Stimulated activated CD4-positive, alpha-beta T cell treated with anti-CD3 and anti-CD28 coated beads, Interleukin-1b, Interleukin-23, amount 100 ng/mL, for 1 hour (primary cell): ENCODE measurements at places on chromosomes 7 and 10.

- DNase-seq, result no peak
These were observed 7.7 kb upstream of the CCDC172 start for GRCh38 chr10:116316503-116316902.

- DNase-seq, result no peak
These were observed 254.9 kb downstream of the SKAP2 start for GRCh38 chr7:26609532-26609931.

GRCh38 chr7:85897967-85898366 is 711.1 kb upstream of the SEMA3D start:
- no peak for DNase-seq

GRCh38 chr7:36512616-36513015 is 123.0 kb downstream of the ANLN start:
- DNase-seq, result no peak

GRCh38 chr7:73433924-73434700 is 534 bp downstream of the FZD9 start:
- no peak for DNase-seq

GRCh38 chr10:51700228-51700817 is 928 bp upstream of the CSTF2T start:
- DNase-seq, result no peak

- no peak for DNase-seq
These were observed 29.1 kb upstream of the CABCOCO1 start for GRCh38 chr10:61633665-61634064.

DNA sequence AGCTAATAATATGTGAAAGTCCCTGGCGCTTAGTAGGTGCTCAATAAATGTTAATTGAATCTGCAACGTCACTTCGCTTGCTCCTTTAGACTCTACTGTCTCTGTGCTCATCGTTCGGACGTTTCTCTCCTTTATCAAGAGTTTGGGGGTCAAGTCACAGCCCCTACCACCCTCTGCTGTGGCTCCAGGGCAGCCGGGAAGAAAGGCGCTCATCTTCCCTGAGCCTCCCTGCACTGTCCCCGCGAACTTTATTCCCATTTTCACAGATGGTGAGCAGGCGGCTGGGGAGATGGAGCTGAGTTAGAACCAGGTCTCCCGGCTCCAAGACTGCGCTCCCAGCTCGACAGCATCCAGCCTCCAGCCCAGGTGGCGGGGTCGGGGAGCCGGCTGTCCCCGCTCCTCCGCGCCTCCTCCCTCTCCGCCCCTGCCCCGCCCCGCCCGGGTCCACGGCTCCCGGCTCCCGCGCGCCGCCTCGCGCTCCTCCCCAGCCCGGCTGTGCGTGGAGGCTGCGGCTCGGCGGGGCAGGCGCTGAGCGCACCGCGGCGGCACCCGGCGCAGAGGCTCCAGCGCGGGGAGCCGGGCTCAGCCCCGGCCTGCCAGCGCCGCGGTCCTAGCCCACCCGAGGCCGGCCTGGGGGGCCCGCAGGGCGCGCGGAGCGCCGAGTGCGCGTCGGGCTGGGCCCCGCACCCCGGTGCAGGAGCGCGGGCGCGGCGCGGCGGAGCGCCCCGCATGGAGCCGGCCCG is at the start of gene CLEC2L:
CLEC2L (plus strand) TSS at position 487 of the 743 bp plus-strand sequence; CDS start at position 730, 243 bp downstream.
- no peak for DNase-seq

DNA sequence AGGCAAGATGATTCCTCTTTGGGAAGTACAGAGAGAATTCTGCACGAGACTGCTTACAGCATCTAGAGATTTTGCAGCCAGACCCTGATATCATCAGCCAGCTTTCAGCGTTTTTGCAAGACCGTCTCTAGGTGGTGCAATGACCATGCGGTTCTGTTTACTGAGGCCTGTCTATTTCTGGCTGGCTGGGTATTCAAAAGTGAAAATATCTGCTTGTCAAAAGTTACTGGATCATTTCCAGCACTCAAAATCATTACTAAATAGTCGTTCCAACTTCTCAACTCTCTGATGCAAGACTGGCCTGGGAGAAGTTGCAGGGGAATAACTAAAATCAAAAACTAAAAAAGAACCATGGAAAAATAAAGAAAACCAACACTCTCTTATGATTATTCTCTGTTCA is 240.1 kb downstream of the ELMO1 start:
- no peak for DNase-seq

DNA sequence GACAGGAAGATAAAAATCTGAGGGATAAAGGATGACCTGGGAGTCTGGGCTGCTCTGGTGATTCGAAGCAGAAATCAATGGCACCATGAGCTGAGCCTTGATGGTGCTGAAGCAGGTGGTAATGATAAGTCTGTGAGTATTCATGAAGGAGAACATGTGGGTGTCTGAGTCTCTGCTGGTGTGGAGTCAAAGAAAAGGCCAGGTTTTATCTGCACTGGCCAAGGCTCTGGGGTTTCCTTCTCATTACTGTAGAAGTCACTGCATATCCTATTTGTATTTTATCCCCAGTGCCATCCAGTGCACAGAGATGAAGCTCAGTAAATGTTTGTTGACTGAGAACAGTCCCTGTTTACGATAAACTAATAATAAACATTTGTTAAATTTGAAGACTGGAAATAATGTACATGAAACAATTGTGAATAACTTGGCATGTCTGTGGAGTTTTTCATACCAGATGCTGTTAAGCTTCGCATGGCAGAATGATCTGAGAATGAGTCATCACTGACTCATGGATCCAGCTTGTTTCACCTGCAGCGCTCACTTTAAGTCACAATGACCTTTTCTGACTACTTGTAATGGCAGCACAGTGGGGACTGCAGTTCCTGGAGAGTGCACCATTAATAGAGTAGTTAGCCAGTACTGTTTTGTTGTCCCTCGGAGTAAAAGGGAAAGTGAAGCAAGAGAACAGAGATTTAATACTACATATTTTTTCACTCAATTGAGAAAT is 538.5 kb downstream of the HTR7 start:
- DNase-seq, result no peak

- DNase-seq, result no peak
These were observed 131.9 kb downstream of the TMEM26 start for GRCh38 chr10:61321041-61321857.

- DNase-seq, result no peak
These were observed 152.5 kb upstream of the CHST15 start for GRCh38 chr10:124245806-124246440.

- no peak for DNase-seq
These were observed 2.3 kb upstream of the NRP1 start for GRCh38 chr10:33336582-33337325.
